ENCODE measurements at places on chromosomes 5 and 9.

GRCh38 chr5:65749956-65750355 is 28.0 kb downstream of the NLN start:
- DNase-seq: no peak

- DNase-seq: no peak
Observed at GRCh38 chr5:68261169-68261568, 45.6 kb downstream of the PIK3R1 start.

GRCh38 chr5:160743027-160743426 is 109.0 kb downstream of the ATP10B start:
- no peak for DNase-seq

DNA sequence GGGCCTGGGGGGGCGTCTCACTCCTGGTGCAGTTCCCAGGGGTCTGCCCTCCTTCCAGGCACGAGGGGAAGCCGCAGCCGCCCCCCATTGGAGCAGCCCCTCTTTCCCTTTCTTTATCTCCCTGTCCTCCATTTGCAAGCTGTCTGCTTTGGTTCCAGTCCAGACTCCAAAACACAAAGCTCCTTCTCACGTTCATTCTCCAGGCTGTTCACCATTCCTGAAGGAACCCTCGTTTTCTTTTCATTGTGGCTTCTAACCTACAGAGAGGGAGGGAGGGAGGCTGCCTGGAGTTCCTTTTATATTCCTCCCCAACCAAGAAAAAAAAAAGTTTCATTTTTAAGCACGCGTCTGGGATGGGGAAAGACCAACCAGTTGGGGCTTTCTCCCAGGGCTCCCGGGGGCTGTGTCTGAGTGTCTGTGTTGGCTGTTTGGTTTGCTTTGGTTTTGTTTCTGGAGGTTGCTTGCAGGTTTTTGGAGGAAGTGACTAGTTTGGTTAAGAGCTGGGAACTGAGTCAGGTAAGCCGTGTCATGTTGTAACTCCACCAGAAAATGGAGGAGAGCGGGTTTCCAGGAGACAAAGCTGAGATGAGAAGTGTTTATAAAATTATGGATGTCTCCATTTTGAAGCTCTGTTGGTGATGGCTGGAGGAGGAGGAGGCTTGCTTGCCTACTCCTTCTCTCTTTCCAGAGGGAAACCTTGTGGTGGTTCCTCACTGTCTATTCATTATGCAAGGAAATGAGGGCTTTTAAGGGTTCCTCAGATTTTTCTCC is 1.6 kb downstream of the ZNF462 start:
- no peak for DNase-seq

- no peak for DNase-seq
Observed at GRCh38 chr5:180104168-180104530, 32.6 kb upstream of the RNF130 start.

- DNase-seq: no peak
Observed at GRCh38 chr5:178502401-178503100, 87.6 kb downstream of the COL23A1 start.

GRCh38 chr5:91189480-91190313 is 193.4 kb downstream of the ARRDC3 start:
- peak; percentile 26 for DNase-seq

DNA sequence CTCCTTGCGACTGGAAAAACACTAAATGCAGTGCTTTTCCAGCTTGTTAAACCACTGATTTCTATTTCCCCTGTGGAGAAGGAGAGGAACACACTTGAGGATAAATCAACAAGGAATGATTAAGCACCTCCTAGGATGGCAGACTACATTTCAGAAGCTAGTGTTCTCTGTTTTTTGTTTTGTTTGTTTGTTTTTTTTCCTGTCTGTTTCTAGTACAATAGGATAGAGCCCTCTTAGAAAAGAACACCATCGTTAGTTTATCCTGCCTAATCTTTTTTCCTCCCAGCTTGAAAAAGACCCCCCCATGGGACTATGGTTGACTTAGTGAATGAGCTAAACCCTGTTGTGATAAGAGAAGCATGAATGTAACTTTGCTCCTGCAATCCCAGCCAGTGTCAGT is 3.9 kb upstream of the TAL2 start:
- no peak for DNase-seq

- DNase-seq: no peak
Observed at GRCh38 chr9:86486891-86487837, 133.0 kb upstream of the TUT7 start.

DNA sequence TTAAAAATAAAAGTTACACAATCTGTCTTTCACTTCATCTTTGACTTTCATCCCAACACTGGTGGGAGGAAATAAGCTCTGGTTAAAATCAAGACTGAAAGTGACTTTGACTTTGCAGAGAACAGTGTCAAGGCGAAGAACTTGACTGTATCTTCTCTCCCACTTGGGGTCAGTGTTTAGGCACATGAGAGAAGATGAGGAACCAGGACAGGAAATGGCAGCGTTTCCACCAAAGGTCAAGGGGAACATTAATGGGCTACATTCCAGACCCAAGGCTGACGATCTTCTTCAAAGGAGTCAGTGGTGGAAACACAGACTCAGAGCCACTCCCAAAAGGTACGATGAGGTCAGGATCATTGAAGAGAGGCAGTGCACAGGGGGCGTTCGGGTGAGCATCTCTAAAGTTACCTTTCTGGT is 409.5 kb downstream of the ARHGEF28 start:
- DNase-seq: no peak
